Neural progenitor cell (in vitro differentiated cells): ENCODE measurements at places on chromosomes 12 and 14. TPM values are rescaled to one million over a fixed set of nuclear protein-coding genes. Genes with fewer than 3 reads are reported as not detected.

SPRYD3 gene
- total RNA-seq = 5.4 and 6.7 TPM in 2 replicates

NPFF gene
- not detected in 2 replicates for total RNA-seq

CLEC4C gene
- total RNA-seq = not detected in 2 replicates

TAS2R19 gene
- 7.7 and 9.7 TPM in 2 replicates for total RNA-seq

ASIC1 gene
- 2.5 and 5.6 TPM in 2 replicates for total RNA-seq

CEBPE gene
- not detected in 2 replicates for total RNA-seq

GALNT4 gene
- 2.2 and 2.8 TPM in 2 replicates for total RNA-seq

SPIC gene
- total RNA-seq = not detected in 2 replicates

KRT6C gene
- total RNA-seq = not detected in 2 replicates

ITPK1 gene
- 25.8 and 34.6 TPM in 2 replicates for total RNA-seq
